ENCODE measurements at places on chromosomes 1 and 21.

DNA sequence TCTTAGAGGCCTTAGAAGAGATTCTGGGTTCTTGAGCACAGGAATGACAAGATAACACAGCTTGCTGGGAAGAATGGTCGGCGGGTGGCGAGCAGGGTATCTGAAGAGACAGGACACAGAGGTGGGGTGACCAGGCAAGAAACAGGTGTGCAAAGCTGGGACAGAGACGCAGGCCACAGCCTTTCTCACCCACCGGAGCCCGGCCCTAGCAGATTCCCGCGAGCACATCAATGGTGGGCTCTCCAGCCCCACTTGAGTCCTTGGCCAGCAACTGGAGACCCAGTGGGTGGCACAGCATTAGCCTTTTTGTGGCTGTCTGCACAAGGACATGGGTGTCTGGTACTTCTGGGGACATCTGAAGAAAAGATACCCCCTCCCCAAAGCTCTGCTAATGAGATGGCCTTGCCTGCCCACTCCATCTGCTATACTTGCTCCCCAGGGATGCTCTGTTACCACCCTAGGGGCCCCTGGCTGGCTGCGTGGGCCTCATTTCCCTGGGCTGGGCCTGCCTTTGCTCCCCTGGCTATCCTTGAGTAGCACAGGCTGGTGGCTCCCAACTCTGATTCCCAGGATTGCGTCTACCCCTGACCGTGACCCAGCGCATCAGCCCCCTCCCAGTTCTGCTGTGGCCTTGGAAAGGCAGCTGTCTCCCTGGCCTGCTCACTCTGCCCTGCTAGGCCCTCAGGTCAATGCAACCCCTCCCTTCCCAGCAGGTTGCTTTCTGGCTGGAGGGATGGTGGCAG lies 127.2 kb upstream of the ADAR start:
- no peak for DNase-seq

- DNase-seq, result no peak
Observed at GRCh38 chr1:185917646-185918045, 183.5 kb downstream of the HMCN1 start.

- no peak for DNase-seq
Observed at GRCh38 chr1:2447276-2448097, 28.6 kb upstream of the PLCH2 start.

GRCh38 chr1:180169640-180170195 lies 15.0 kb downstream of the QSOX1 start:
- DNase-seq, result no peak

GRCh38 chr1:40575336-40575735 lies 43.9 kb downstream of the ZNF684 start:
- no peak for DNase-seq

DNA sequence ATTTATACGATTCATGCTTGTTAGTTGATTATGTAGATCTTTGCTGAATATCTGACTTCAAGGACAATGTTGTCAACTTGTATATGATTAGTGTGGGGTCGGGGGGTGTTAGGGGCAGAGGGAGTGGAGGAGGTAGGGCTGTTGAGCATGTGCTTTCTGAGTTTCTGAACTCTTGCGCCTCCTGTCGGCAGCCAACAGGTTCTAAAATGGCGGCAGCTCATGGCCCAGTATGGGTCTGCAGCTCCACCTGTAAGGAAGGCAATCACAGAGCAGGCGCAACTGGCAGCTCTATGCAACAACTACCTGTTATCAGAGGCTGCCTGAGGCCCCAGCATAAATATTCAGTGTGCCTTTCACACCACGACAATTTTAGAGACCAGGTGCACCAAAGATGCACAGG lies 205.8 kb upstream of the PLXNA2 start:
- DNase-seq, result no peak

- no peak for DNase-seq
Observed at GRCh38 chr1:82392513-82392912, 591.8 kb downstream of the ADGRL2 start.

GRCh38 chr1:174960362-174960761 lies 39.4 kb upstream of the CACYBP start:
- no peak for DNase-seq

DNA sequence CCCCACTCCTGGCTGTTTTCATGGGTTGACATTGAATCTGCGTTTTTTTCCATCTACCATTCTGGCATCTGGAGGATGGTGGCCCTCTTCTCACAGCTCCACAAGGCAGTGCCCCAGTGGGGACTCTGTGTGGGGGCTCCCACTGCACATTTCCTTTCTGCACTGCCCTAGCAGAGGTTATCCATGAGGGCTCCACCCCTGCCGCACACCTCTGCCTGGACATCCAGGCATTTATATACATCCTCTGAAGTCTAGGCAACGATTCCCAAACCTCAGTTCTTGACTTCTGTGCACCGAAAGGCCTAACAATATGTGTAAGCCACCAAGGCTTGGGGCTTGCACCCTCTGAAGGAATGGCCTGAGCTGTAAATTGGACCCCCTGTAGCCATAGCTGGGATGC lies 147.9 kb upstream of the FMN2 start:
- no peak for DNase-seq
